Adipocyte (in vitro differentiated cells): ENCODE measurements at places on chromosomes 11 and 22.

DNA sequence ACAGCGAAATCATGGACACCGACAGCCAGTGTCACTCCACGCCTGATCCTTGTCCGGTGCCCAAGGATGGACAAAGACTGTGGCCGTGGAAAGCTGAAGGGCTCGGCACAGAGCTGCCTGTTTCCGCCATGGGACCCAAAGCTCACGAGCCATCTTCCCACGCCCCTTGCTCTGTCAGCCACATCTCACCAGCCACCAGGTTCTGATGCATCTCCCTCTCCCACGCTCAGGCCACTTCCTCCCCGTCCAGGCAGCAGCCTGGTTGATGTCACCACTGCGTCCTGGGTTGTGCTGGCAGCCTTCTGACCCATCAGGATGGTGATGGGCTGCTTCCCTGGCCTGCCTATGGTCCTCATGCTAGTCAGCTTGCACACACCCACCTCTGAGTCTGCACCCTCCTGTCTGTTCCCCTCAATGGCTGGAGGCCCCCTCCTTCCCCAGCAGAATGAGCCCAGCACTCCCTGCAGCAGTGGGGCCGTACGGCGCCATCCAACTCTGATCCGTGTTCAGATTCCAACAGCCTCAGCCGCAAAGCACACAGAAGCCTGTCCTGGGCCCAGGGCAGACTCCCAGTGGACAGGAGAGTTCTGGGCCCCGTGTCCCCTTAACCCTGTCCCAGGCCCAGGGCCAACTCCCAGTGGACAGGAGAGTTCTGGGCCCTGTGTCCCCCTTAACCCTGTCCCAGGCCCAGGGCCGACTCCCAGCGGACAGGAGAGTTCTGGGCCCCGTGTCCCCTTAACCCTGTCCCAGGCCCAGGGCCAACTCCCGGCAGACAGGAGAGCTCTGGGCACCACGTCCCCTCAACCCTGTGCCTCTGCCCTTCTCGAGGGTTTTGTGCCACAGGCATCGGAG is 259.5 kb downstream of the BRD1 start:
- DNase-seq, result no peak

- no peak for DNase-seq
Measured at GRCh38 chr11:57392066-57392762, 1.8 kb upstream of the PRG2 start.

DNA sequence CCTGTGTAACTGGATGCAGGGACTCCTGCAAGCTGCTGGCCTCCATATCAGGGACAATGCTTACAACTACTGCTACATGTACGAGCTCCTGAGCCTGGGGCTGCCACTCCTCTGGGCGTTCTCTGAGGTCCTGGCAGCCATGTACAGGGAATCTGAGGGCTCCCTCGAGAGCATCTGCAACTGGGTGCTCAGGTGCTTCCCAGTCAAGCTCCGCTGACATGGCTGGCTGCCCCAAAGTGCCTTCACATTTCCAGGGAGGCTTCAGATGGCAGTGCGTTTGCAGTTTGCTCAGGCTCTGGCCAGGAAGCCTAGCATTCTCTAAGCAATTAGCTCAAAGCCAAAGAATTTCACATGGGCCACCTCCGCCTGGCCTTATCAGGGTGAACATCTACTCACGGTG is 117.4 kb upstream of the PARVA start:
- DNase-seq, result no peak

GRCh38 chr11:130103296-130103814 is 33.7 kb downstream of the APLP2 start:
- peak; percentile 78 for DNase-seq

DNA sequence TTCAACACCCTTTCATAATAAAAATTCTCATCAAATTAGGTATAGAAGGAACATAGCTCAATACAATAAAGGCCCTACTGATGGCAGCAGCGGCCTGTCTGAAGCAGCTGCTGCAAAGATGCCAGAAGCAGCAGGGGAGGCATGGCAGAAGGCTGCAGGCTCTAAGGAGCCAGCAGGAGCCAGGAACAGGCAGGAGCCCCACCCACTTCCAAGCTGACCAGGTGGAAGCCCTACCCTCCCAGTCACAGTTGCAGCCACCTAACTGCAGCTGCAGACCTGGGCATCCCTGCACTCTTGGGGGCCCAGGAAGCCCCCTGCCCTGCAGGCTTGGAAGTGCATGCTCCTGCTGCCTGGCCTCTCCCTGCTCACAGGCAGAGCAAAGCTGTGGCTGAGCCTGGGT is 18.2 kb upstream of the OR6A2 start:
- no peak for DNase-seq

DNA sequence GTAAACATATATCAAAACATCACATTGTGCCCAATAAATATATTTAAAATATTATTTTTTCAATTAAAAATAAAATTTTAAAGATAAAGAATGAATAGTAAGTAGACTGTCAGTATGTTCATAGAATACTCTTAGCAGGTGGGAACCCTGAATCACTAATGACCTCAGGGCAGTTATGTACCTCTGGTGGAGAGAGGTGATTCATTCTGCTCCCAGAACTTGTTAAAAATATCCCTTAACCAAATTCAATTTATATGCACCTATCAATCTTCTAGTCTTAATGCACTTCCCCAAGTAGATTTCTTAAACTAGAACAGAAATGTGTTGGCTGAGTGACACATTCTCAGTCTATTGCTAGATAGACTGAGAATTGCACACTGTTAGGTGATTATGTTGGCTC is 183.9 kb upstream of the SYN3 start:
- DNase-seq, result no peak

- no peak for DNase-seq
Measured at GRCh38 chr11:4138497-4138896, 43.9 kb downstream of the RRM1 start.

GRCh38 chr11:114291842-114292680 is 4.1 kb upstream of the NNMT start:
- peak; percentile 82 for DNase-seq

DNA sequence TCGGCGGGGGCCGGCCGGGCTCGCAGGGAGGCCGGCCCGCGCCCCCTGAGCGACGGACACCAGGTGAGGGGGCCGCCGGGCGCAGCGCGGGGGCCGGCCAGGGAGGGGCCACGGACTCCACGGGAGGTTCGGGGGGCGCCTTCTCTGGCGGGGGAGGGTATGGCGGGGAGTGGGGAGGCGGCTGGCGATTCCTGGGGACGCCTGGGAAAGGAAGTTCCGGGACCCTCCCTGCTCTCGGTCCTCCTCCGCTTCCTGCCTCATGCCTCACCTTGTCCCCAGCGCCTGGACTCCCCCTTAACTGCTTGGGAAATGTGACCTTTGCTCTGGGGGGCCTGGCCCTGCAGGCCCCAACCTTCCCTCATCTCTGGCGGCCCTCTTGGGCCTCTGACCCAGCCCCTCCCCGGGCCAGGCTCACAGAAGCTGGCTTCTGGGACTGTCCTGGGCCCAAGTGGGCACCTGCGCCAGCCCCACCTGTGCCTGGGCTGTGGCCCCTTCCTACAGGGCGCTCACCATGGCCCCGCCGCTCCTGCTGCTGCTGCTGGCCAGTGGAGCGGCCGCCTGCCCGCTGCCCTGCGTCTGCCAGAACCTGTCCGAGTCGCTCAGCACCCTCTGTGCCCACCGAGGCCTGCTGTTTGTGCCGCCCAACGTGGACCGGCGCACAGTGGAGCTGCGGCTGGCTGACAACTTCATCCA is 516 bp downstream of the LRFN4 start:
- DNase-seq, result no peak

- DNase-seq, result no peak
Measured at GRCh38 chr22:43066134-43066533, 23.1 kb downstream of the TTLL1 start.

DNA sequence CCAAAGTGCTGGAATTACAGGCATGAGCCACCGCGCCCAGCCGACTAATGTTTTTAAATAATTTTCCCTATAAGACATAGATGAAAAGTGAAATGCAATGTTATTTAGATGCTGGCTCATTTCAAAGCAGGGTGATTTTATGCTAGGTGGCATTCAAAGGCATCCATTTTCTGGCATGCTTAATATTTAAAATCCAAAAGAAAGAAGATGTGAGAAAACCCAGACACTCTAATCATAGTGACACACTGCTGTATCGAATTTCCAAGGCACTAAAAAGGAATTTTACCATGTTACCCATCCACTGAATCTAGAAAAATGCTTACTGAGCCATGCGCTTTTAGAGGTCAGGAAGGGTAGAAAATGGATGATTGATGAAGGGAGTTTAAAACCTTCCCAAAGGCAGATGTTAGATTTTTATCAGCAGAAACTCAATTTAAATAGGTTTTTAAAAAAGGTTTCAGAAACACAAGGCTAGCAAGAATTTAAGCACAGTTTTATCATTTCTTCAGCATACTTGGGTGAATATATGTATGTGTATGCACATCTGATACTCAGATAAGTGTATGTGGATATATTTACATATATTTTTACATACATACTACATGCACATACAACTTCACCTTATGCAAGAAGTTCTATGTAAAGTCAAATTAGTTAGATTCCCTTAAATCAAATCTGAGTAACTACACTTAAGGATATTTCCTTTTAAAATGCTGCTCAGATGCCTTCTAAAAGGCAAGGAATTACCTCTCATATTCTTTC is 24.1 kb upstream of the CCDC89 start:
- no peak for DNase-seq

DNA sequence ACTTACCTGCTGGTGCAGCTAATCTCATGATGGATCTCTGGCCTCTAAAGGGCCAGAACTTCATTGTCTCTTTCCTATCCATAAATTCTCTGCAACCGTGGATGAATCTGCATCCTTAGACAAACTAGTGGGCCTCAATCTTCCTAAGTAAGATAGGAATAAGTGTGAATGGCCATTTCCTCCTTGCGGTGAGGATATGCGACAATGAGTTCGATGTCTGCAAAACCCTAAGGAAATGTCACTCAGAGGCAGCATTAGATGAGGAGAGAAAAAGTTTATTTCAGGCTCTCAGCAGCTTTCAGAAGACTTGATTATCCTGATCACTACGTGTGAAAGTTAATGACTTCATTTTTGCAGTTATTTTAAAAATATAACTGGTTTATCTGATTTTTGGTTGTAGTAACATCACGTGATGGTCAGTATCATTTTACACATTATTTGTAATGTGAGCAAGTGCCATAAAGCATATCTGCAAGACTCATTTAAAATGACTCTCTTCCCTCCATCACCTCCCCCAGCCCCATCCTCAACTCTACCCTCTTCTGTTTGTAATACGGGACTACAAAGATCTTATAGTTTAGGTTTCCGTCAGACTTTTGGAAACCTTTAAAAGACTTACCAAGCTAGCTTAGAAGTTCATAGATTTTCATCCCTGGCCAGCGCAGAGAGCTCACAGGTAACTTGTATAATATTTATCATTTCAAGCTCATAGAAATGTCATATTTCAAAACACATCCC is 10.2 kb downstream of the GRAP2 start:
- no peak for DNase-seq

GRCh38 chr11:12587333-12587991 is 86.8 kb upstream of the TEAD1 start:
- peak; percentile 57 for DNase-seq

- DNase-seq, result no peak
Measured at GRCh38 chr11:19199048-19199447, 2.7 kb downstream of the CSRP3 start.

GRCh38 chr11:123148965-123149364 is 46.1 kb downstream of the CLMP start:
- DNase-seq, result no peak

DNA sequence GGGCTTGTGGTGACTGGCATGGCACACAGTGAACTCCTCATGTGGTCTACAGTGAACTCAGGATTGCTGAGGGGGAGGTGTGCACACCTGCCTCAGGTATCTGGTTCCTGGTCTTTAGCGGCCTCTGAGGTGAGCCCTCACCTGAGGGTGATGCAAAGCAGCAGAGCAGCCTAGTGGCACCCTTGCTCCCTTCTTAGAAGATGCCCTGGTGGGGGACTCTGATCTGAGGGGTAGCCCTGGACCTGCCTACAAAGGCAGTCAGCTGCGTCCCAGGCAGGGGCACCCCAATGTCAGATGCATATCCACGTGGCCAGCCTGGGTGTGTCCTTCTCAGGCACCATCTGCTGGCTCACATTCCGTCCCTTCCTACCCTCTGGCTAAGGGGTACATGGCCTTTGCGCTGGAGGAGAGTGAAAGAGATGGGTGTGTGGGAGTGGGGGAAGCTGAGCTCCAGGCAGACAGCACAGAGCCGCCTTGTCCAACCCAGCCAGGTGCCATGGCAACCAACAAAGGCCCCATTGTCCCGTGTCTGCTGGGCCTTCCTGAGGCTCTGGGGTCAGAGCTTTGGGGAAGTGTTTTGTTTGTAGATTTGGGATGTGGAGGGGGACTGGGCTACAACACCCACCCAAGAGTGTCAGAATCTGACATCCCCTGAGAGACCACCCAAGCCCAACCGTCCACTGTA is 5.8 kb downstream of the PLEKHB1 start:
- DNase-seq, result no peak

DNA sequence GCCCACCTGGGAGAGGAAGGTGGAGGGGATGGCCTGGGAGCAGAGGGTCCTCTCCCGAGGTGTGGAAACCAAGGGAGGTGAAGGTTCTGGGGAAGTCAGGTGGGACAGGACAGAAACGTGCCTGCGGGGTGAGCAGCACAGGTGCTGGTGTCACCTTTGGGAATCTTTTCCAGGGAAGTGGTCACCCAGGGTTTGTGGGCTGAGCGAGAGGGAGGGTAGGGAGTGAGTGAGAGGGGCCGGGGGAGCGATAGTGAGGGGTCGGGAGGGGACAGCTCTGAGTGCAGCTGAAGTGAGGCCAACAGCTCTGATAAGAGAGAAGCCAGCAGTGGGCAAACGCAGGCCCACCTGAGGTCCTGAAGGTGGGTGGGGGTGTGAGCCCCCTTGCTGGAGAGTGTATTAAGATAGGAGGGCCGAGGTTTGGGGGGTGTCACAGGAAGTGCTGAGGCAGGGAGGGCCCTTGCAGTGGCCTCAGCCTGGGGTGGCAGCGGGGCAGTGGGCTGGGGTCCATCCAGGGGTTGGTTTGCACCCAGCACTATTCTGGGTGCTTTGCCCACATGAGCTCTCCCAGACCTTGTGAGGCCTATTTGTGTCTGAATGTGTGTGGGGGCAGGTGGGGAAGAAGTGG is 1.6 kb upstream of the SHANK3 start:
- no peak for DNase-seq

DNA sequence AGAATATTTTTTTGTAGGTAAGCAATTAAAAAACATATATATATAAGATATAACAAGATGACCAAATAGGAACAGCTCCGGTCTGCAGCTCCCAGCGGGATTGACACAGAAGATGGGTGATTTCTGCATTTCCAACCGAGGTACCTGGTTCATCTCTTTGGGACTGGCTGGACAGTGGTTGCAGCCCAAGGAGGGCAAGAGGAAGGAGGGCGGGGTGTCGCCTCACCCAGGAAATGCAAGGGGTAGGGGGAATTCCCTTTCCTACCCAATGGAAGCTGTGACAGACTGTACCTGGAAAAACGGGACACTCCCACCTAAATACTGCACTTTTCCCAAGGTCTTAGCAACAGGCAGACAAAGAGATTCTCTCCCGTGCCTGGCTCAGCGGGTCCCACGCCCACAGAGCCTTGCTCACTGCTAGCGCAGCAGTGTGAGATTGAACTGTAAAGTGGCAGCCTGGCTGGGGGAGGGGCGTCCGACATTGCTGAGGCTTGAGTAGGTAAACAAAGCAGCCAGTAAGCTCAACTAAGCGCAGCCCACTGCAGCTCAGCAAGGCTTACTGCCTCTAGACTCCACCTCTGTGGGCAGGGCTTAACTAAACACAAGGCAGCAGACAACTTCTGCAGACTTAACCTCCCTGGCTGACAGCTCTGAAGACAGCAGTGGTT is 163.8 kb downstream of the CWF19L2 start:
- no peak for DNase-seq
